Left lung (tissue), 14 donors: ENCODE measurements at places on chromosomes 11 and 22. TPM values are rescaled to one million over a fixed set of nuclear protein-coding genes. Genes with fewer than 3 reads are reported as not detected.

DNA sequence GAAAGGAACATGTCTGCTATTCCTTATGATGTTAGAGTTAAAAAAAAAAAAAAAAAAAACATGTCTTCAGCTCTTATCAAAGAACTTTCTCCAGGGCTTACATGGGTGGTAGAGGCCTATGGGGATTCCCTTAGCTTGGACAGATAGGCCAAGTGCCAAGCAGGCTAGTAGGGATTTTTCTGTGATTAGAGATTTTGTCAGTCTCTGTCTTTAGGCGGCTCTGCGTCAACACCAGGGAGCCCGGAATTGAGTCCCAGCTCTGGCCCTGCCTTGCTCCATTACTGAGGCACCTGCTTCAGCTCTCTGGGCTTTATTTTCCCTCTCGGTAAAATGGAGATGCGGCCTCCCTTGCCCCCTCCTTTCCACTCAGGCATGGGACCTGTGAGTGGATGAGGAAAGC is 13.1 kb downstream of the CRY2 start:
- DNase-seq: no peak

DNA sequence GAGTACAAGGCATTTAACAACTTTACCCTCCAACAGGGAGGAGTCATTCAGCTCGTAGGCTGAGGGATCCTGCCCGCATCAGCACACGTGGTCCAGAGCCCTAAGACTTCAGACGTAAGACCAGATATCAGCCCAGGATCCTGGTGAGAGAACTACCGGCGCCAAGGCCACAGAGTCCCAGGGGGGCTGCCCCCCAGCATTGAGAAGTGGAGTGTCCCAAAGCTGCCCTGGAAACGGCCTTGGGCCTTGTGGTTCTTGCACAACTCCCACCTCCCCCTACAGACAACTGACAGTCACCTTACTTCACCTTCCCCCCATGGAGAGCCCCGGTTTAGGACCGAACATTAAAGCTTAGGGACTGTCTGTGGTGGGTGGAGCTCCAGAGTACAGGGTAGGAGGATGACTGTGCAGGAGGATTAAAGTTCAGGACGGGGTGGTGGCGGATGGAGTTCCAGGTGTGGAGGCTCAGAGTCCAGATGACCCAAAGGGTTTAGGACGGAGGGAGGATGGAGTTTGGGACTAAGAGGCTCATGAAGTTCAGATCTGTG is 1.0 kb downstream of the C11orf91 start:
- DNase-seq: no peak

- DNase-seq: no peak
These were observed 167.0 kb upstream of the NECTIN1 start for GRCh38 chr11:119895981-119896380.

Gene NECTIN1
- 13.0 TPM for total RNA-seq

Gene TRIM44
- 58.9 TPM for total RNA-seq

GRCh38 chr11:68844801-68845200 is 3.1 kb upstream of the CPT1A start:
- no peak for DNase-seq

Gene ALX4
- not detected for total RNA-seq

DNA sequence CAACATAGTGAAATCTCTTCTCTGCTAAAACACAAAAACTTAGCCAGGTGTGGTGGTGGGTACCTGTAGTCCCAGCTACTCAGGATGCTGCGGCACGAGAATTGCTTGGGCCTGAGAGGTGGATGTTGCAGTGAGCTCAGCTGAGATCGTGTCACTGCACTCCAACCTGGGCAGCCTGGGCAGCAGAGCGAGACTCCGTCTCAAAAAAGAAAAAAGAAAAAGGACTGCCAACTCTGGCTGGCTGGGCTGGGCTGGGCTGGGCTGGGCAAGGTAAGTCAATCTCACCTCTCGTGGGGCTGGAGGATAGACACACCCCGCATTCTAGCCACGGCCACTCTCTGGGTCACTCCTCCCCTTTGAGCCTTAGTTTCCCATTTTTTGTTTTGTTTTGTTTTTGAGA is 26.9 kb downstream of the TEF start:
- DNase-seq: no peak

DNA sequence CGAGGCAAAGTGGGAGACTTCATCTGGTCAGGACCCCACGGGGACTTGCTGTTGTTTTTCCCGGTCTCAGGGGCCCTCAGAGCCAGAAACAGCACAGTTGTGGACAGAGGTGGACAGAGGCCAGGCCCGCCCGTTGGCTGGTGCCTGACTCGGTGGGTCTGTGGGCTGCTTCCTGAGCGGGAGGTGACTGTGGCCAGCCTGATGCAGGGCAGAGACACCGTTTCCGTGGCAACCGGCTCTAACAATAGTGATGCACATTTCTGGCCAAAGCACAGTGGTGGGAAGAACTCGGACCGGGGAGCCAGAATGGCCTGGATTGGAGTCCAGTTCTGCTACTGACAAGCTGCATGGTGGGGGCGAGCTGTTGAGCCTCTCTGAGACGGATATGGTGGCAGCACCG is 58.7 kb upstream of the ATXN10 start:
- DNase-seq: no peak

Gene RGL4
- 4.6 TPM for total RNA-seq

Gene KCNJ5
- total RNA-seq: 5.0 TPM

Gene DNHD1
- 12.5 TPM for total RNA-seq
